ENCODE measurements at places on chromosomes 3 and 15.
A peak's percentile ranks its signal among the peaks of the same experiment; 100 is the strongest.

GRCh38 chr15:68054628-68055223 lies 611 bp downstream of the PIAS1 start:
- no peak for DNase-seq

DNA sequence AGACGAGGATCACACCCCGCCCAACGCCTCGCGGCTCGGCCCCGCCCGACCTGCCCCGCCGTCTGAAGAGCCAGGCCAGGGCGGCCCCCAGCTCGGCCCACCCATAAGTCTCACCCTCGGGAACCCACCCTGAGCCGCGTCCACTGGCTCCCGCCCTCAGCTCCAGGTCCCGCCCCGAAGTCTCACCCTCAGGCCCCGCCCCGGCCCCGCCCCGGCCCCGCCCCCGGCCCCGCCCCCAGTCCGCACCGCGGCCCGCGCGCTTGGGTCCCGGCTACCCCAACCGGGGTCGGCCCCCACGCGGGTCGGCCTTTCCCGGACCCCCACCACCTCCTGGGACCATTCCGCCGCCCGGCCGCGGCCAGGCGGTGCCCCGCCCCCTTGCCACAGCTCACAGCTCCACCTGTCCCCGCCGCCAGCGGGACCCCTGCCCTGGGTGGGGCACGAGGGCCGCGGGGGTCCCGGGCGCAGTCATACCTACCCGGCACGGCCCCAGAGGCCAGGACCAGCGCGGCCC lies 489 bp downstream of the CSPG5 start:
- DNase-seq: peak; percentile 20

GRCh38 chr15:28191832-28192231 lies 92.7 kb upstream of the OCA2 start:
- no peak for DNase-seq

GRCh38 chr3:187823746-187824145 lies 78.5 kb upstream of the BCL6 start:
- DNase-seq: no peak

DNA sequence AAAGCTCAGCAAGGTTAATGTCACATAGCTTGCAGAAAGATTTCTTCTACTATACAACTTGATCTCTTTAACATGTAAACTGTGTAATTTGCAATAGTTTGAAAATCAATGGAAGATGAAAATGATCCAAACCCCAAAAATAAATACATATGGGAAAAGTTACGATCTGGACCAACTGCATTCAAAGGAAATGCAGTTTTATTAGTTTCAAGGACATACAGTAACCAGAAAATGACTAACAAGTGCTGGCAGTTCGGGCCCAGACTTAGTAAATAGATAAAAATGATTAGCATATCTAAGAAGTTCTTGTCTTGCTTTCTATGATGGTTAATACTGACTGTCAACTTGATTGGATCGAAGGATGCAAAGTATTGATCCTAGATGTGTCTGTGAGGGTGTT lies 37.3 kb upstream of the LEKR1 start:
- DNase-seq: no peak

GRCh38 chr3:127786353-127787070 lies 35.8 kb downstream of the MGLL start:
- DNase-seq: no peak

GRCh38 chr3:193872265-193872753 lies 263.6 kb upstream of the HES1 start:
- no peak for DNase-seq

- no peak for DNase-seq
Measured at GRCh38 chr3:38114875-38115644, 21.9 kb downstream of the ACAA1 start.

DNA sequence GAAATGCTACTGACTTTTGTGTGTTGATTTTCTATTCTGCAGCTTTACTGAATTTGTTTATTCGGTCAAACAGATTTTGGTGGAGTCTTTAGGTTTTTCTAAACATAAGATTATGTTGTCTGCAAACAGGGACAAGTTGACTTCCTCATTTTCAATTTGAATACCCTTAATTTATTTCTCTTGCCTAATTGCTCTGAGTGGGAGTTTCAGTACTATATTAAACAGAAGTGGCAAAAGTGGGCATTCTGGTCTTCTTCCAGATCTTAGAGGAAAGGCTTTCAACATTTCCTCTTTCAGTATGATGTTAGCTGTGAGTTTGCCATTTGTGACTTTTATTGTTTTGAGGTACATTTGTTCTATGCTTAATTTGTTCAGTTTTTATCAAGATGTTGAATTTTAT lies 268.5 kb downstream of the WNT5A start:
- no peak for DNase-seq

- DNase-seq: no peak
Measured at GRCh38 chr3:178785961-178786360, 249.7 kb downstream of the KCNMB2 start.

DNA sequence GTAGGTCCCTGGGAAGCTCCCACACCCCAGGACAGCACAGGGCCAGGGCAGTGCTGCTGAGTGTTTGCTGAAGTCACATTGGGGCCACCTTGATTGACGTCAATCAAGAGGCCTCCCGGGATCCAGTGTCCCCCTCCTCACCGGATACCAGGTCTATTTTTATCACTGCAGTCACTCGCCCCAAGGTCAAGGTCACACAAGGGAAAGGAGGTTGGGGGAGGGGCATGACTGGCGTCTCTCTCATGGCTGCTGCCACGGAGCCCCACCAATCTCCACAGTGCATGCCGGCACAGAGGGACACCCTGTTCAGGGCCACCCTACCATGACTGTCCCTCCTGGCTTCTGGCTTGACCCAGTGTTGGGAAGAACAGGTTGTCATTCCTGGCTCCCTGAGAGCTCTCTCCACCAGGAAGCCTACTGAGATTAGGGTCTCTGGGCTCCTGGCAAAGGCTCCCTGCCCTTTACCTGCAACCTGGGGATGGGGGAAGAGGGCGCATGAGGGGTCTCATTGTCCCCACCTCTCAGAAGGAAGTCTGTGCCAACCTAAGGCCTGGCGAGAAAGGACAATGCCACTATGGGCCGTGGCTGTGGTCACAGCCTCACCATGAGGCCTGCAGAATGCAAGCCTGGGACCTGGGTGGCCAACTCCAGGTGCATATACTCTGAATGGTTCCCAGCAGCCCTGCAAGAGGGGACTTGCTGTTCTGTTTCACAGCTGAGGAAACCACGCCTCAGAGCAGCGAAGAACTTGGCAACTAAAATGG lies 1.5 kb downstream of the MYL3 start:
- DNase-seq: no peak

GRCh38 chr3:125461896-125462295 lies 58.1 kb downstream of the SNX4 start:
- no peak for DNase-seq

DNA sequence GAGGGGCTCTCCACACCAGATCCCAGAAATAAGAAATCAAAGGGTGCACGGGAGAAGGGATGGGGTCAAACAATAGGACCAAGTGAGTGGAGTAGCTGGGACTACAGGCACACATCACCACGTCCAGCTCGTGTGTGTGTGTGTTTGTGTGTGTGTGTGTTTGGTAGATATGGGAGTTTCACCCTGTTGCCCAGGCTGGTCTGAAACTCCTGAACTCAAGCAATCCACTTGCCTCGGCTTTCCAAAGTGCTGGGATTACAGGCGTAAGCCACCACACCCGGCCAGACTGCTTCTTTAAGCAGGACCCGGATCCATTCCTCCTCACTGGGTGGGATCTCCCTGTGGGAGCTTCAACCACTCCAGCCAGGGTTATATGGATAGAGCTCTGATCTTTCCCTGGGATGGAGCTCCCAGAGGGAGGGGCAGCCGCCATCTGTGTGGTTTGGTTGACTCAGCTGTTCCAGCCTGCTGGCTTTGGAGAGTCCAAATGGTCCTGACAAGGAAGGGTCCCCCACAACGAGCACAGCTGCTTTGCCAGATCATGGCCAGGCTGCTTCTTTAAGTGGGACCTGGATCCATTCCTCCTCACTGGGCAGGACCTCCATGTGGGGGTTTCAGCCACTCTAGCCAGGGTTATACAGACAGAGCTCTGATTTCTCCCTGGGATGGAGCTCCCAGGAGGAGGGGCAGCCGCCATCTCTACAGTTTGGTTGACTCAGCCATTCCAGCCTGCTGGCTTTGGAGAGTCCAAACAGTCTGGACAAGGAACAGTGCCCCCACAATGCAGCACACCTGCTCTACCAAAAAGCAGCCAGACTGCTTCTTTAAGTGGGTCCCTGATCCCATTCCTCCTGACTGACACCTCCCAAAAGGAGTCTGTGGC lies 9.1 kb upstream of the AVEN start:
- no peak for DNase-seq

- no peak for DNase-seq
Measured at GRCh38 chr3:135618123-135618522, 347.4 kb upstream of the PPP2R3A start.

- no peak for DNase-seq
Measured at GRCh38 chr3:72195895-72196294, 410.9 kb upstream of the PROK2 start.

- DNase-seq: no peak
Measured at GRCh38 chr15:39558421-39558820, 22.5 kb upstream of the THBS1 start.

DNA sequence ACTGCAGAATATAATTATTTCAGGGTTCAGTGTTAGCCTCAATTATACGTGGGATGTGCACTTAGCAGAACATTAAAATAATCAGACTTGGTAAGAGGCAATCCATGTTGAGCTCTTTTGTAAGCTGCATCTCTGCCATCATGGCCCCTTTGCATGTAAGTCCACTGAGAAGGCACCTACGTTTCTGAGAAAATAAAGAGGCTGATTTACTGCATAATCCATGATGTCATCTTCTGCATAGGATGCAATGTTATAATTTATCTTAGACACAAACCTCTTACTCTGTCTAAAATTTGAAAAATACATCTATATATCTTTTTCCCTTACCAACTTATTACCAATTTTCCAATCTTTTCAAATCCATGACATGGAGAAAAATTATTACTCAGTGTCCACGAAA lies 1294.7 kb downstream of the ZPLD1 start:
- no peak for DNase-seq

DNA sequence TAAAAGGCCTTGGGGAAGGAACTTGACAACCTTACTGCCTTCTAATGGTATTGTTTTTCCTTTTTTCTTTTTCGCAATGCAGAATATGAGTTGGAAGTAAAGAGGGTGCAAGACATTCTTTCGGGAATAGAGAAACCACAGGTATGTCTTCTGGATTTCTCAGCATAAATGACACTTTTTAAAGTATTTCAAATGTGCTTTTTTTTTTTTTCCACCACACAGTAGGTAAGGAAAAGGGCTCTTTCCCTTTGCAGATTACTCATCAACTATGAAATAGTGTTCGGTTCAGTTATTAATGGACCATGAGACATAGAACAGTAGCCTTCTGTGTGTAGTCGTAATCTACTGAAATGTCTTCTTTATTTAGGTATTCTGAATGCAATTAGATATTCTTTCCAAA lies 162.4 kb downstream of the GHSR start:
- no peak for DNase-seq

- DNase-seq: no peak
Measured at GRCh38 chr3:32089476-32089875, 16.9 kb upstream of the GPD1L start.

GRCh38 chr3:46107682-46108081 lies 80.4 kb upstream of the XCR1 start:
- DNase-seq: no peak

- no peak for DNase-seq
Measured at GRCh38 chr3:128895843-128896697, 16.6 kb downstream of the ACAD9 start.

GRCh38 chr3:64895991-64896895 lies 208.4 kb upstream of the ADAMTS9 start:
- DNase-seq: no peak

- DNase-seq: no peak
Measured at GRCh38 chr3:108389372-108389771, 93.0 kb downstream of the HHLA2 start.

- DNase-seq: no peak
Measured at GRCh38 chr3:32249184-32249782, 10.8 kb downstream of the CMTM8 start.

DNA sequence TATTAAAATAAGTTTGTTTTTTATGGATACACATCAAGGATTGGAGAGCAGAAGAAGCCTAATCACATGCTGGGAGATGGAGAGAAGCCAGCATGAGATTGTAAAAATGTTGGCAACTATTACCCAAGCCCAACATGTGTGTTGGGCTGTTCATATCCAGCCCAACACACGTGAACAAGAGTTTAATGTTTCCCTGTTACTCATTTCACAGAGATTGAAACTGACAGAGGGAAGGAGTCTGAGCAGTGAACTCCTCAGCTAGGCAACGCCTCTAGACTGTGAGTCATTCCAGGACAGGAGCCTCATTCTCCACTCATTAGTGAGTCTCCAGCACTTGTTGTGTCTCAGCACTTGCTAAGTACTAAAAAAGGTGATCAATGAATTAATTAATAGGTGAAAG lies 43.2 kb upstream of the CMSS1 start:
- no peak for DNase-seq

GRCh38 chr3:66303491-66303901 lies 82.7 kb downstream of the SLC25A26 start:
- DNase-seq: peak; percentile 22

DNA sequence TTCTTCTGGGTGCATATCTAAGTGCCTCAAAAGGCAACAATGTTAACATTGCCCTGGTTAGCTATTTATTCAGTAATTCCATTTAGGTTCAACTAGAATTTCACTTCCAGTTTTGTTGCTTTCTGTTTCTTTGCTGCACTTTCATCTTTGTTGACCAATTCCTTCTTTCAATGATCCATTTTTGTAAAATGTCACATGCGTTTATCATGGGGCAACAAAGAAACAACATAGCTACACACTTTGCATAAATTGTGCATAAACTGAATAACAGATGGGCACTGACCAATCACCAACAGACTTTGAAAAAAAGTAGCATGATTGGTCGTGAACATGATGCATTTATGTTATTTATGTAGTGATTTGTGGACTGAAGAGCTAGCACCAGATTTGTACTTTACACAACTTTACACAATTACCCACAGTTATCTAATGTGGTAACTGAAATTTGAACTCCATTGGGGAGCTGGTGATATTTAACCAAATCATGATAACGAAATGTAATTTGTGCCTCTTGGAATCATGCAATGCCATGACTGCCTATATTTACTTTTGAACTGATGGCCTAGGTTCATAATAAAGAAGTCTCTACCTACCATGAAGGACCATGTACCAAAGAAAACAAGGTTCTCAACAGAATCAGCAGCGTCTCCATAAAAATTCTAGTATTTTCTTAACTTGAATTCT lies 7.1 kb upstream of the CPOX start:
- DNase-seq: no peak

DNA sequence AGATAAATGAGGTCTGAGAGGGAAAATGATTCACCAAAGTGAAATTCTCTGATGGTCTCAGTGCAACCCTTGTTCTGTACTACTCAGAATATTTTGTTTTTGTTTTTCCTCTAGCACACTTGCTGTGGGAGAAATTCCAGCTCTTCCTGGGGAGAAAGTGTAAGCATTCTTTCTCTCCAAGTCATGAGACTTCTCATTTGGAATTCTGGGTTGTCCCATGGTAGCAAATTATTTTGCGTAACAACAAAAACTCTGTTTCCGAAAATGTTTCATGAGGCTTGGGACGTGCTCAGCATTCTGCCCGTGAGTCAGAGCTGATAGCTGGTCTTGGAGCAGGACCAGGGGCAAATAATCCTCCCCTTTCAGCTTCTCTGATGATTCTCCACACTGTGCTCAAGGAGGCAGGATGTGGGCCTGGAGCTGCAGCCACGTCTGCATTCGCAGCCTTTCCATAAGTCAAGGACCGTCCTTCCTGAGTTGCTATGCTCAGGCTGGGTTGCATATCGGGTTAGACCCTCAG lies 70.3 kb downstream of the SENP2 start:
- no peak for DNase-seq

- DNase-seq: no peak
Measured at GRCh38 chr15:65778269-65778668, 13.8 kb downstream of the DENND4A start.

Measured in stimulated activated CD8-positive, alpha-beta memory T cell treated with anti-CD3 and anti-CD28 coated beads, Interleukin-12 subunit alpha, Interleukin-12 subunit beta, amount 100 ng/mL, for 4 hours (primary cell).